ENCODE measurements at places on chromosomes 11 and 22. TPM values are rescaled to one million over a fixed set of nuclear protein-coding genes. Genes with fewer than 3 reads are reported as not detected.

Gene PGA5
- 0.71 TPM for total RNA-seq

Gene KLHDC7B
- total RNA-seq, result not detected

Gene VPREB1
- total RNA-seq, result not detected

Gene RIBC2
- total RNA-seq, result 0.39 TPM

Gene SLC22A12
- not detected for total RNA-seq

Gene DLAT
- 98.7 TPM for total RNA-seq

Gene MB
- total RNA-seq, result 7,141 TPM

Gene B3GAT1
- 0.35 TPM for total RNA-seq

GRCh38 chr11:74397501-74398243 is 561 bp downstream of the PGM2L1 start:
- DNase-seq, result no peak

DNA sequence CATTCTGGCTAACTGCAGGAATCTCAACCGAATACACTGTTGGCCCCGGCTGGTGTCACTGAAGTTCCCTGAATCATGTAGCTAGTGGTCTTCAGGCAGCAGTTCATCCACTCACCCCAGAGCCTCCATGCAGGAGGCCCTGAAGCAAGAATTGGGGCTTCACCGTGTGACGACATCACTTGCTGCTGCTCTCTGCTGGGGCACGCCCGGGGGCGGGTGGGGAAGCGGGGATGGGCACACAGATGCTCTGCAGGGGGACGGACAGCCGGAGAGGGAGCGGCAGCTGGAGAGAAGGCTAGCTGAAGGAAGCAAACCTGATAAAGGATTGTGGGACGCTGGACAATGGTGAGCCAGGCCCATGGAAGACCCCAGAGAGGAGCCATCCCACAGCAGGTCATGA is 17.0 kb downstream of the B3GAT1 start:
- DNase-seq, result no peak

DNA sequence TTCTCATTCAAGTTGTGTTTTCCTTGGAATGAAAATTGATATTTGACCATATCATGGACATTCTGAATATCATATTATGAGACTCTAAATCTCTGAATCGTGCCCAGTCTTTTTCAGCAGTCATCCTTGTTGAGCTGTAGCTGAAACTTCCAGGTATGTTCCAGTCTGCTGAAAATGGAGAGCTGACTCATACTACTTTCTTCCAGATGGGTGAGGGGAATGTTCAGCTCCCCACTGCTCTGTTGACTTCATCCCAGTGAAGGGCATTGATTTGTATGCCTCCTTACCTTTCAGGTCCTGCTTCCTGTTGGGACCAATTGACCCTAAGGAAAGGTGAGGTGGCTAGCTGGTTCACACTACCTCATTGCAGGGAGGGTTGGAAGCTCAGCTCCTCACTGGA is 3.5 kb downstream of the OR5P2 start:
- no peak for DNase-seq

DNA sequence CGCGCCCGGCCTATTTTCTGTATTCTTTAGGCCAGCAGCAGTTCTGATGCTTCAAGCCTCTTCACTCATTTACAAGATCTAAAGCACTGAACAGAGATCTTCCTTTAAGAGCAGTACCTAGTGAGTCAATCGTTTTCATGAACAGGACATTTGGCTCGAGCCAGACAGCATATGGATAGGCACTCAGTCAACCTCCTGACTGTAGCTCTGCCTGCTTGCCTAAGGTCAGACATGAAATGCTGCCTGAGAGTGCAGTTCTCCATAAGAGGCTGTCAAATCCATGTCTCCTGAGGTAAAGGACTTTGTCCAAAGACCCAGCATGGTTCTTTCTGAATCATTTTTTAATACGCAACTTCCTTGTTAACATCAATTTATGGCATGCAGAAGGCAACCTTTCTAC is 941.2 kb downstream of the DLG2 start:
- no peak for DNase-seq

DNA sequence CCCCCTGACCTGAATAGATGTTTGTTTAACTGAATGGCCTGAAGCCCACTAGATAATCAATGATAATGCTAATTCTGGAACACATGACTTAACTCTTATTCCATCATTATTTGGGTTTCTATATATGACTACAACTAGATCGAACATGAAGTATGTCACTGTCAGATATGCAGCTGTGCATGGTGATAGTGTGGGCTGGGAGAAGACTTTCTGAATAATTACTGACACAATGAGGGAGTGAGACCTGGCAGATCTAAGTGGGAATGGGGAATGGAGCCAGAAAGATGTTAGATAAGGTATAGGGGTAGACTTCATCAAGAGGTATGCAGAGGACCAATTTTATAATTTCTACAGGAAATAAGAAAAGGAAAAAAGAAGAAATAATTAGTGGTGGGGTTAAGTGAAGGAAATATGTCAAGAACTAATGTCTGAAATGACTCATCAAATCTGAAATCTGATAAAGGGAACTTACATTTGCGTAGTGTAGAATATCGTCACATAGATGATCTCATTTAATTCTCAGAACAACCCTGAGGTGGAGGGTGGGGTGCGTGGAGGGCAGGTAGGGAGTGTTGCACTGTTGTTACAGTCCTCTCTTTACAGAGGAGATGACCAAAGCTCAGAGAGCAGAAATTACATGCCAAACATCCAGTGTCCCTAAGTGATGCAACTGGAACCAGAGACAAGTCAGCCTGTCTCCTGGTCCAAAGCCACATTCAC is 68.2 kb upstream of the EED start:
- DNase-seq, result no peak

- DNase-seq, result no peak
Measured at GRCh38 chr11:128174465-128175291, 412.7 kb downstream of the ETS1 start.

DNA sequence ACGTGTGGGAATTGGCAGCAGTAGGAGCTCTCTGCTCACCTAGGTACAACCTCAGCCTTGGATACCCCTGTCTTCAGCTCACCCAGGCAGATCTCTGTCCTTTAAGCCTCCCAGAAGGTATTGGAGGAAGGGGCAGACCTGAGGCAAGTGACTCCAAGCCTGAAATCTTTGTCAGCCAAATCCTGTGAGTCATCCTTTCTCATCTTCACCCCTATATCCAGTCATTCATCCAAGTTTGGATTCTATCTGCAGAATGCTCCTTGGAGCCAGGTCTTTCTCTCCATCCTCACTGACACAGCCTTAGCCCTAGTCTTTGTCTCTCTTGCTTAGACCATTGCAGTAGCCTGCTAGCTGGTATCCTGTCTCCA is 10.4 kb upstream of the THY1 start:
- DNase-seq, result no peak

- DNase-seq, result no peak
Measured at GRCh38 chr22:27785831-27786230, 15.7 kb downstream of the MN1 start.

DNA sequence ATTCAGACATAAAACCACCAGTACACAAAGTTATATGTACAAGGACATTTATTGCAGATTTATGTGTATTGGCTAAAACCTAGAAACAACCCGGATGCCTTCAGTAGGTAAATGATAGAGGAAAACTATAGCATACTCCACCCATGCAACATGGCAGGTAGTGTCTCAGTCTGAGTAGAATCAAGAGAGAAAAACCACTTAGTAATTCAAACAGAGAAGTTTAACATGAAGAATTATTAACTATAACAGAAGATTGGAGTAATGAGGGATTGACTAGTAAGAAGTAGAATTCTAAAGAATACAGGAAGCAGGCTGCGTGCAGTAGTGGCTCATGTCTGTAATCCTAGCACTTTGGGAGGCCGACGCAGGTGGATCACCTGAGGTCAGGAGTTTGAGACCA is 16.2 kb upstream of the SPTY2D1 start:
- DNase-seq, result no peak

DNA sequence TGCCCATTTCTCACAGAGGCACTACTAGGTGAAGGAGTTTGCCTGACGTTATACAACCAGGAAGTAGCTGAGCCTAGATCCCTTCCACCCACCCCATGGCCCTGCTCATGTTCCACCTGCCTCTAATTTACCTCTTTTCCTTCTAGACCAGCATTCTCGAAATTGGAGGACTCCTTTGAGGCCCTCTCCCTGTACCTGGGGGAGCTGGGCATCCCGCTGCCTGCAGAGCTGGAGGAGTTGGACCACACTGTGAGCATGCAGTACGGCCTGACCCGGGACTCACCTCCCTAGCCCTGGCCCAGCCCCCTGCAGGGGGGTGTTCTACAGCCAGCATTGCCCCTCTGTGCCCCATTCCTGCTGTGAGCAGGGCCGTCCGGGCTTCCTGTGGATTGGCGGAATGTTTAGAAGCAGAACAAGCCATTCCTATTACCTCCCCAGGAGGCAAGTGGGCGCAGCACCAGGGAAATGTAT is 14.1 kb downstream of the PIK3IP1 start:
- no peak for DNase-seq

DNA sequence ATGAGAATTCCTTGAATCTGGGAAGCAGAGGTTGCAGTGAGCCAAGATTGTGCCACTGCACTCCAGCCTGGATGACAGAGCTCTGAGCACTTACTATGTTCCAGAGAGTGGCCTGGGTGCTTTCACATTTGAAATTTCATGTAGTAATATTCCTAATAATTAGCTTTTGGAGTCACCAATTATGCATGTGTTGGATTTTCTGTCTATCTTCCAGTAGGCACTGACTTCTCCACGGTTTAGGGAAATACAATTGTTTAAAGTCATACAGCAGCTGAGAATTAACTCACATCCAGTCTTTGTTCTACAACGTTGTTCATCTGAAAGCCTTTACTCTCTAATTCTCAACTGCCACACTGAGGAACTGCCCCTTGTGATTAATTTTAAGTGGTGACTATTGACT is 150.2 kb downstream of the CSNK2A3 start:
- no peak for DNase-seq
